NCI-H774 (cell line): ENCODE measurements at places on chromosomes 11 and 22.

DNA sequence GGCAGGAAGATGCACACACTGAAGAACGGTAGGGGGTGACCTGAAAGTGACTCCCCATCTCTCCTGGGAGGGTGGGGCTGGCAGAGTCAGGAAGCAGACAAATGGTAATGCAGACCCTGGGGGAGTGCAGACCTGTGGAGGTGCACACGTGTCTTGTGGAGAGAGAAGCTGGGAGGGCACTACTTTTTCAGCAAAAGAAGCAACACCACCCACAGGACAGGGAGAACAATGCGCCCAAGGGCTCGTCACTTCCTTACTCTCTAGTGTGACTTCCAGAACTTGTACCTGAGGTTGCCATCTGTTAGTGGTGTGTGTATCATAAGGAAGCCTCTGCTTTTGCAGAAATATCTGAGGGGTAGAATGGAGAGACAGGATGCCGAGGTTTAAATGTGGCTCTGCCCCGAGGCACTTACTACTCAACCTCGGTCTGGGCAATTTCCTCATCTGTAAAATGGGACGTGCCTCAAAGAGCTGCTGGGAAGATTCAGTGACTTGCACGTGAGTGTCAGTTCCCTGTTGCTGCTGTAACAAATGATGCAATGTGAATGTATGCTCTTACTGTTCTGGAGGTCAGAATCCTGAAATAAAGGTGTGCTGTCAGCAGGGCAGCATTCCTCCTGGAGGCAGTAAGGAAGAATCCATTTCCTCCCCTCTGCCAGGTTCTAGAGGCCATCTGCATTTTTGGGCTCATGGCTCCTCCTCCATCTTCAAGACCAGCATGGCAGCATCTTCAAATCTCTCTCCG, 323.4 kb downstream of the SHANK2 start:
- DNase-seq = no peak

DNA sequence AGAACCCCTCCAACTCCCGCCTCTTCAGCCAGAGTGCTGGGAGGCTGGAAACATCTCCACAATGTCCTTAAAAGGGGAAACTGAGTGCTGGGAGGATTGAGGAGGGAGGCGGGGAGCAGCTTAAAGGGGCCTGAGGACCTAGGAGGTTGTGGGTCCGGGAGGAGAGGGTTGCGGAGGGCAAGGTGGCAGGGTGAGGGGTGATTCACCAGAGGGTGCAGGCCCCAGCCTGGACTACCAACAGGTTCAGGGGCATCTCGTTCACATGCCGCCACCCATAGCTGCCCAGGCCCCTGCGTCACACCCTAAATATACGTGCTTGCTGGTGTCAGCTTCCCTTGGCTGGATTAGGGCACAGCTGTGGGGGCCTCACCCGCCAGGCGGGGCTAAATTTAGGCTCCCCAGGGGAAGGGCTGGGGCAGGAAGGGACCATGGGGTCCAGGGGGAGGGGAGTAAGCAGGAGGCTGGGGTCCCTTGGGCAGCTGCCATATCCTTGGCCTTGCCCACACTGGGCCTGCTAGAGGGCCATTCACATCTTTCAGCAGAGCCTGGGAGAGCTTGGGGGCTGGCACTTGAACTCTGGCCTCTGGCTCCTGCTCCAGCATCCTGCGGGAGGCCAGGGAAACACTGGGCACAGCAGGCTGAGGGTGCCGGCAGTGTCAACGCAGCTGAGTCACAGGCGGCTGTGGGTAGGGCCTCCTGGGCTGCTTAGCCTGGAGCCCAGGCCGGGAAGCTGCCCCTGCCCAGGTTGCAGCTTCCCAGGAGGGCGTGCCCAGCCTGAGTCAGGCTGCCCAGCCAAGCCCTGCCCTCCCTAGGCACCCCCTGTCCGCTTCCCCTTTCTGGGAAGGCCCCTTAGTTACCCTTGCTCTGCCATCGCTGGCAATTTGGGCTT, 1.3 kb downstream of the EHBP1L1 start:
- DNase-seq = no peak

GRCh38 chr11:16678466-16679116, 59.9 kb upstream of the C11orf58 start:
- DNase-seq = no peak

- DNase-seq = no peak
These were observed 101.4 kb downstream of the FDX1 start for GRCh38 chr11:110530900-110531741.

DNA sequence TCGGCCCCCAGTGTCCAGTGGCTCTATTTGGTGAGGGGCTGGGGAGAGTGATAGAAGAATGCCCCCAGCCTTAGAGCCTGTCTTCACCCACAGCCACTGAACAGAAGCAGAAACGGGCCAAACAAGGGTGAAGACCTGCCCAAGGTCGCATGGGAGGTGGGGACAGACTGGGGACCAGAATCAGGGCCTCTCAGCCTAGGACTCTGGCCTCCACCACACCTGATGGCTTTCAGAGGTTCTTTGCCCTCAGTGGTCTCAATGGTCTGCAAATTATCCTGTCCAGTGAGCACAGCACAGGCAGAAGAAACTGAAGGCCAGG, 4.5 kb upstream of the MYRF start:
- no peak for DNase-seq

DNA sequence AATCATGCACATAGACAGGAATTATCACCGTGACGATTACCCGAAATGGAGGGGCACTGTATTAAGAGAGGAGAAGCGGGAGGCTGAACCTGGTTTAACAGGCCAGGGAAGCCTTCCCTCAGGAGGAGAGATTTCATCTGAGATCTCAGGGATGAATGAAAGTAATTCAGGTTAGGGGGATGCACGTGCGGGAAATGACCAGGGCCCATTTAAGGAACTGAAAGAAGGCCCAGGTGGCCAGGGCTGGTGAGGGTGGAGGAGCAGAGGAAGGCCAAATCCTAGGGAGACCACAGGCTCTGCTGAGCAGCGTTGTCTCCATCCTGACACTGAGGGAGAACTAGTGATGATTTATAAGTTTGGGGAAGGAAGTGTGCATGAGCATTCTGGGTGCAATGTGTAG, 16.3 kb upstream of the OPCML start:
- no peak for DNase-seq

DNA sequence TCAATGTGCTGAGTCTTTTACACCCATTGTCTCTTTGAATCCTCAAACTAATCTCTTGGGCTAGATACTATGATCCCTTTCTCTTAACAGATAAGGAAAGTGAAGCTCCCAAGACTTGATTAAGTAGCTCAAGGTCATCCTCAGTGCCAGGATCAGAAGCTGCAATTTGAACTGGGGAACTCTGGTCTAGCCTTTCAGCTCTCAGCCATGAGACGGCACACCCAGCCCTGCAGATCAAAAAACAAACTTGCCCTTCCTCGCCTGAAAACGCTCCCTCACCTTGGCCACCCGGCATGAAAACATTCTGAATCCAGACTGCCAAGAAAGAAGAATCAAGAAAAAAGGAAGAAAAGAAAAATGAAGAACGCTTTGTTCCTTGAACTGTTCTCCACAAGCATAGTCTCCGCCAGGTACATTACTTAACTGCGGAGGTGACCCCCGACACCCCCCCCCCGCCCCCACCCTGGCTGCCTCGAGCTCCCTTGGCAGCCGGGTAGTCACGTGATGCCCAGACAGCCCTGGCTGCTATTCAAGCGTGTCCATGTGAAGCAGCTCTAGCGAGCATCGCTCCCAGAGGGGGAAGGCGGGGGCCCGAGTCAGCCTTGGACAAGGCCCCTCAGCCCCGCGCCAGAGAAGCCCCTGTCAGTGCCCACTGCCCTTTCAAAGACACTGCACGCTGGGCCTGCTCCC, 451.2 kb downstream of the MIAT start:
- DNase-seq = no peak

- DNase-seq = no peak
These were observed 5.8 kb upstream of the LGALS1 start for GRCh38 chr22:37669586-37669985.

GRCh38 chr11:119188887-119189286, 3.6 kb downstream of the NHERF4 start:
- no peak for DNase-seq

DNA sequence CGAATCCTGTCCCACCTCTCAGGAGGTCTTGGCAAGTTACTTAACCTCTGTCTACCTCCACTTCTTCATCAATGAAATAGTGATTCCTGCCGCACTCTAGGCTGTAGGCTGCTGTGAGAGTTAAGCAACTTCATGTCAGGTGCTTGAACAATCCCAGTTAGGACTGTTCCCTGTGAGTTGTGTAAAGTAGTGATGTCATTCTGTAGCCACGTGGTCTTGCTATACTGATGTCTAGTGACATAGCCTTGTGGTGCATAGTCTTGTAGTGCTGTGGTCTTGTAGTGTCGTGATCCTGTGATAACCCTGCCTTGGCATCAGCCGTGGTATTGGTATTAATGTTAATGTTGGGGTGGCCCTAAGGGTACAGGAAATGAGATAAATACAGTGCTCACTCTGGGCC, 30.3 kb upstream of the PRR5 start:
- no peak for DNase-seq

GRCh38 chr11:87304412-87304811, 266.7 kb downstream of the TMEM135 start:
- DNase-seq = no peak

GRCh38 chr22:28629420-28630176, 50.0 kb downstream of the TTC28 start:
- no peak for DNase-seq

- no peak for DNase-seq
These were observed 7.6 kb downstream of the VPS37C start for GRCh38 chr11:61153593-61154095.

DNA sequence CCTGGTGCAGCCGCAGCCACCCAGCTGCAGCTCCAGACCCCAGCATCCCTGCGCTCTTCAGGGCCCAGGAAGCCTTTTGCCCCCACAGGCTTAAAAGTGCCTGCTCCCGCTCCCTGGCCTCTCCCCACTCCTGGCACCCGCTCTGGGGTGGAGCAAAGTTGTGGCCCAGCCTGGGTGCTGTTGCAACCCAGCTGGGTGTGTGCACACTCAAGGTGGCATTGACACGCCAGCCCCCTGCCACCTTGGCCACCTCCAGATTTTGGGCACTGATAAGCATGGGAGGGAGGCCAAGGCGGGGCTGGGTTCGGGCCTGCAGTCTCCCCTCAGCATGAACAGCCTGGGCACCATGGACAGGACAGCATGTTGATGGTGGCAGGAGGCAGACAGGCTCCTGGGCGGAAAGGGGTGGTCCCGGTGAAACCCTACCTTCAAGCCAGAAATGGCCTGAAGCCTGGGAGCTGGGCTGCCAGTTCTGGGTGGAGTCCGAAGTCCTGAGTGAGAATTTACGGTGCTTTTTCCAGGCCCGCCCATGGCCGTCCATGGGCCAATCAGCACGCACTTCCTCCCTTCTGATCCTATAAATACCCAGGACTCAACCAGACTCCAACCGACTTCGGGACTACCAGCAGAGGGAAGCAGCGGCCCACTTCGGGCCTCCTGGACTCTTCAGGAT, 23.6 kb upstream of the RNASEH2C start:
- DNase-seq = peak; percentile 56

DNA sequence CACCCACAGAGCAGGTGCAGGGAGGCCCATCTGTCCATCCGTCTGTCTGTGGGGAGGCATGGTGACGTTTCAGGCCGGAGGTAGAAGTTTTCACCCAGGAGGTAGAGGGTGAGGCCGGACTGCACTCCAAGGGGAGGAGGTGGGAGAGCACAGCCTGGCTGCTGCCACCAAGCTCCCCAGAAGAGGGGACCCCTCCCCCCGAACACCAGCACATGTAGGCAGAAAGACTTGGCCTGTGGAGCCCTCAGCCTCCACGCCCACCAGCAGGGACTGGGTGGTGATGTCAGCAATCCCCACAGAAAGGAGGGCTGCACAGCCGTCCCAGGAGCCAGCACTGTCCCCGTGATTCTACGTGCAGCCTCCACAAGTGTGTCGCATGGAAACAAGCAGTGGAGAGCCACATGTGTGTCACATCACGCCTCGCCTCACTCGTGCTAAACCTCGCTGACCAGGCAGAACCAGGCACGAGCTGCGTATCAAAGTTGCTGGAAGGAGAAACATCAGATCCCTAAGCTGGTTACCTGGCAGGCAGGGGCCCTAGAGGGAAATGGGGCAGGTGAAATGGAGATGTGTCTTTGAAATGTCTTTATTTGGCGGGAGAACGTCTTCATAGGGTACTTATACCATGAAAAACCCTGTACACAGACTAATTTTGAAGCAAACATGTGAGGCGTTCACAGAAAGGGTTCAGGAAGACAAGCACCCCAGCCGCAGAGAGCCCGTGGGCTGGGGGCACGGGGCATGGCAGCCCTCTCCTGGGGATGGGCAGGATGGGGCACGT, 49.1 kb downstream of the CDKN1C start:
- DNase-seq = no peak

DNA sequence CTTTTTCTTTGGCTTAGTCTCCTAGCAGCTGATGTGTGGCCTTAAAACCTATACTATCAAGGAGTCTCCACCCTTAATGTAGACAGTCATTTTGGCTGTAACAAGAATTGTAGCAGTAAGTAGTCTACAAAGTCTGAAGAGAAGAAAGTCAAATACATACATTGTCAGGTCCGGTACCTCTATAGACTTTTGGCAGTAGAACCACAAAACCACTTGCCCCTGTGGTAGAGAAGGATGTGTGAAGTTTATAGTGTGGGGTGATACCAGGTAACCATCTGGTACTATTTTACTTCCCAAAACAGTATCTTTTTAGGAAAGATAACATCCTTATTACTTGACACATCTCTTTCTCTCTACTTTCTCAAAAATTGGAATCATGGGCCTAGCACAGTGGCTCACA, 15.1 kb downstream of the ATG13 start:
- DNase-seq = no peak

- no peak for DNase-seq
These were observed 19.6 kb downstream of the APOL4 start for GRCh38 chr22:36182056-36182455.

GRCh38 chr22:47163856-47164513, 401.5 kb downstream of the TBC1D22A start:
- DNase-seq = no peak

DNA sequence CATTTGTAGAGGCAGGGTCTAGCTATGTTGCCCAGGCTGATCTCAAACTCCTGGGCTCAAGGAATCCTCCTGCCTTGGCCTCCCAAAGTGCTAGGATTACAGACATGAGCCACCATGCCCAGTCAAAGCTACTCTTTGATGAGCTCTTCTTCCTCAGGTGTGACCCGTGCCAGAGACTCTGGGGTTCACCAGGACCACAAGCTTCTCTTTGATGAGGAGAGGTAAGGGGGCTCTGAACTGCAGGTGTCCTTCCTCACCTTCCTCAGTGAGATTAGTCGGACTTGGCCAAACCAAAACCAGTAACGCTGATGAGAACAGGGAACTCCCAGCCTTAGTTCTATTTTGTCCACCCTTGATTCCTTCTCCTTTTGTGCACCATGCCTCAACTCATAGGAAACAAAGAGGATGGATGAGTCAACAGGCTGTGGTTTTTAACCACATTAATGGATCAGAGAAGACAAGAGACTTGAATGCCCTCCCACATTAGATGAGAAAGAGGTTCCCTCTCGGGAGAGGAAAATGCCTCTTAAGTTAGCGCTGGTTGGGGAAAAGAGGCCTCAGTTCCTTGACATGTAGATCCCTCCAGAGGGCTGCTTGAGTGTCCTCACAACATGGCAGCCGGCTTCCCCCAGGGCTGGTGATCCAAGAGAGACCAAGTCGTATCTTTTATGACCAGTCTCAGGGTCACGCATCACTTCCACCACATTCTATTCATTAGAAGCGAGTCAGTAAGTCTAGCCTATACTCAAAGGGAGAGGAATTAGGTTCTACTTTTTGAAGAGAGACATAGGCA, 25.7 kb upstream of the CTR9 start:
- DNase-seq = no peak
